ENCODE measurements at places on chromosomes 5 and 9.

DNA sequence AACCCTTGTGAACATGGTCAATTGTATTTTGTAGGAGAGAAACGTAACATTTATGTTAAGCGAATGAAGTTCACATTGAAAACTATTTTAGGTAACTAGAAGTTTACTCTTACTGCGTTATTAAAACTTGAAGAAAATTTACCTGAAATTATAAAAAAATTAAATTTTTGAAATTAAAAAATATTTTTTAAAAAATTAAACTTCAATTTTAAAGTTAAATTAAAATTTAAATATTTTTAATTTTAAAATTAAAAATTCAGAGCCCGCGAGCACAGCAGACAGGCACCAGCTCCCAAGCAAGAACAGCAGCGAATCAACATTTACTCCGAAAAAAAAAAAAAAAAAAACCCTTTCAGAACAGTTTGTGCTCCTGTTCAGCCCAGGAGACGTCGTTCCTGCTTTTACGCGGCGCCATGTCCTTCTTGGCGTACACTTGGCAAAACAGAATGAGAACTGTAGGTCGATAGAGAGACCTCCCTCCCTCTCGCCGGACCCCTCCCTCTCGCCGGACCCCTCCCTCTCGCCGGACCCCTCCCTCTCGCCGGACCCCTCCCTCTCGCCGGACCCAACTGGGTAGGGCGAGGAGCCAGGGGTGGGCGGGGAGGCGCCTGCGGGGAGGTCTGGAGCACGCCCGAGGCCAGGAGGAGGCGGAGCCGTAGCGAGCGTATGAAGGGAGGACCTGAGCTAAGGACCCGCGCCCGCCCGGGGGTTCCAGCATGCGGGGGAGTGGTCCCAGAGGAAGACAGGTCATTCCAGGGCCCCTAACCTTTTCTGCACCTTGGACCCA lies 235.8 kb downstream of the ROR2 start:
- no peak for DNase-seq

- DNase-seq = no peak
Measured at GRCh38 chr9:350384-350783, 135.7 kb downstream of the DOCK8 start.

GRCh38 chr5:34611464-34612415 lies 44.4 kb upstream of the RAI14 start:
- DNase-seq = no peak

GRCh38 chr9:136088481-136088938 lies 6.6 kb downstream of the NACC2 start:
- DNase-seq = no peak

- no peak for DNase-seq
Measured at GRCh38 chr5:179901915-179902762, 5.6 kb downstream of the TBC1D9B start.

Data from T-helper 22 cell (primary cell).